ENCODE measurements at places on chromosomes 5 and 9. TPM values are rescaled to one million over a fixed set of nuclear protein-coding genes. Genes with fewer than 3 reads are reported as not detected.

PCBD2 gene
- 19.8 TPM for total RNA-seq

SPZ1 gene
- total RNA-seq: not detected

DNA sequence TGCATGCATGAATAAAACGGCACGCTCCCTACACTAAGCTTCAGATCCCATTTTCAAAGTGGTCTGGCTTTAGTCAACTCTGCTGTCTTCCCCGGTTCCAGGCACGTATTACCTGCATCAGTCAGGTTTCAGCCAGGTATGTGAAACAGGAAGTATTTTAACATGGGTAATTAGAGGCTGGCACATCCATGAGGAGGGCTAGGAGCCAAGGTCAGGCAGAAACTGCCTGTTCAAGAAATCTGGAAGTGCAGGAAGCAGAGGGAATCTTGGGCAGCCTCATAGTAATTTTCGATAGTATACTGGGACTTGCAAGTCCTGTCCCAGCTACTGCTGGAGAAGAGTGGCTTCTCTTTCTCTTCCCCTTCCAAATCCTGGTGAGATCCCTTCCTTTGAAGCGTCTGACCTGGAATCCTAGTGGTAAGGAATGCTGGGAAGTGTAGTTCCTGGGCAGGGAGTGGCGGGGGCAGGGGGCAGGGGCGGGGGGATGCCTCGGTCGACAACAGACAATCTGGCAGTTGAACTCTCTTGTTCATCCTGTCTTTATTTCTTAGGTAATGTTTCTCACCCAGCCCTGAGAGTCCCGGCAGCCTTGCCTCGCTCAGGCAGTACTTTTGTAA is 403.1 kb downstream of the TLE4 start:
- peak; percentile 20 for DNase-seq

DNA sequence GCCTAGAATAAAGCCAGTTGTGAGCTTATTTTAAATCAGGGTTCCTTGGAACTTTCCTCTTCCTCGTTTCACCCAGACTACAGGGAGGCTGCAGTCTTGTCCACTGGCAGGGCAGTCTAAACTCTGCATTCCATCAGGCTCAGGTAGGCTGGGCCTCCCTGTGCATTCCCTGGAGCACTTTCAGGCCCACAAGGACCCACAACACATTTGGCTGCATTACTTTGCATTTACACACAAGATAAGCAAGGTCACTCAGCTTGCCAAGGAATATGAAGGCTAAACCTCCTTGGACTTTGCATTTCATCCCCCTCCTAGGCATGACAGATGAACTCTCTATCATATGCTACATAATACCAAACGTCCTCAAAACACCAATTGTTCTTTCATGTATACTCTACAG is 104.2 kb downstream of the MARCHF3 start:
- no peak for DNase-seq

DNA sequence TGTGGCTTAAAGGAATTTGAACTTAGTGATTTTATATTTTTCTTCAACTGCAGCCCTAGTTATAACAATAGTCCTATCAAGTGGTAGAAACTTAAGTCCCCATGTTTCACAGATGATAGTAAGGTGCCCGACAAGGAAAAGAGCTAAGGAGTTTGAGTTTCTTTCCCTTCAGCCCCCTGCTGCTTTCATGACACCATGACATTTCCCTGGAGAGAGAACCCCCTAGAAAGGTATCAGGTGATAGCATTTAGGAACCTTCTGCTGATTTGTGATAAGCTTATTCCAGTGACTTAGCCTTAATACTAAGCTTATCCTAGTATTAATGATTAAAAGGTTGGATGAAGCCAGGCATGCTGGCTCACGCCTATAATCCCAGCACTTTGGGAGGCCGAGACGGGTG is 623.8 kb upstream of the TYRP1 start:
- no peak for DNase-seq

DNA sequence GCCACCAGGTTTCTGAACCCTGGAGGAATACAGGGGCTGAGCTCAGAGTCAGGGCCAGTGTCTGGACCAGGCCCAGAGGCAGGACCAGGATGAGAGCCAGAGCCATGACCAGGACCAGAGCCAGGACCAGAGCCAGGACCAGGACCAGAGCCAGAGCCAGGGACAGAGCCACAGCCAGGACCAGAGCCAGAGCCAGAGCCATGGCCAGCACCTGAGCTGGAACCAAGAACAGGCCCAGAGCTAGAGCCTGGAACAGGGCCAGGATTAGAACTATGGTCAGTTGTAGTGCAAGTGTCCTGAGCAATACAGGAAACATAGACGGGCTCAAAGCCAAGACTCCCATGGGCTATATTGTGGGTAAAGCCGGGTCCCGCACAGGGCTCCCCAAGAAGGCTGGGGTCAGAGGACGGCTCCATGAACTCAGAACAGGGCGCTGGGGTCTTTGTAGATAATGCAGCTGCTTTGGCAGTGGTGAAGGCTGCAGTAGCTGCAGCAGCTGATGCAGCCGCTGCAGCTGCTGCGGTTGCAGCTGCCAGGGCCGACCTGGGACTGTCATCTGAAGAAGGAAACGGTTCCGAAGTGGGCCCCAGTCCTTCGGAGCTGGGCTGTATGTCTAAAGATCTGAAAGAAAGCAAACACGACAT is 559 bp downstream of the SPAG8 start:
- no peak for DNase-seq

DNA sequence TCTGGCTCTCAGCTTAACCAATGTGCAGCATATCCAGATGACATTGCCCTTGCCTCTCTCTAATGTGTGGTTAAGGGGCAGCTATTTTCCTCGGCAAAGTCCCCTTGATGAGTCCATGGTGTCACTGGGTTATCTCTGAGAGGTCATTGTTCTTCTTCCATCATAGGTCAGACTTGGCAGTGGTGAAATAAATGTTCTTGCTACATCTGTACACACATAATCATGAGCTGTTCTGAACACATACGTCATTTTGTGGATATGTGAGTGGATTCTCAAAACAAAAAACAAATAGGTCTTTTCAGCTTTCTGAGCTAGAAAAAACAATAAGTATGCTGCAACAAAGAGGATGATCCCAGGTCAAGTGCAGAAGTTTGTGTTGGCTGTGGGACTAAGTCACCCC is 134.7 kb upstream of the PTPN3 start:
- DNase-seq: no peak

- DNase-seq: peak; percentile 88
Observed at GRCh38 chr5:149938791-149939358, 5.7 kb downstream of the PDE6A start.

GRCh38 chr5:127746756-127747155 is 43.6 kb downstream of the CCDC192 start:
- DNase-seq: no peak

DNA sequence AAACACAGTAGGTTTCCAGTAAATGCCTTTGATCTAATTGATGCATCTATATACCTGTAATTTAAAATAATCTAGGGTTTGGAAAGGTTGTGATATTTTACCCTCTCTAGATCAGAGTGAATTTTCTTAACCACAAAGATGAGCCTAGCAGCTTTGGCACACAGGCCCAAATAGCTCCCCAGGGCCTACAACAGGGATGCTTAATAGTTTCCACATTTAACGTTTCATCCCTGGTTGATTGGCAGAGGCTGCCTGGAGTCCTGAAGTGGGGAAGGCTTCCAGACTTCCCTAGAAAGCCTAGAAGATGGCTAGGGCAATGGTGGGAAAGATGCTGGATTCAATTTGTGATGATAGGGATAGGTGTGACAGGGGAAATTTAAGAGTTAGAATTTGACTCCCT is 206.6 kb downstream of the NSG2 start:
- DNase-seq: no peak

- peak; percentile 86 for DNase-seq
Observed at GRCh38 chr9:114397848-114398605, 10.2 kb upstream of the AKNA start.

- DNase-seq: no peak
Observed at GRCh38 chr9:34240006-34240405, 61.2 kb downstream of the UBAP1 start.

PKD2L2 gene
- total RNA-seq: not detected

- DNase-seq: no peak
Observed at GRCh38 chr5:28156981-28157380, 1118.6 kb upstream of the CDH9 start.

DNA sequence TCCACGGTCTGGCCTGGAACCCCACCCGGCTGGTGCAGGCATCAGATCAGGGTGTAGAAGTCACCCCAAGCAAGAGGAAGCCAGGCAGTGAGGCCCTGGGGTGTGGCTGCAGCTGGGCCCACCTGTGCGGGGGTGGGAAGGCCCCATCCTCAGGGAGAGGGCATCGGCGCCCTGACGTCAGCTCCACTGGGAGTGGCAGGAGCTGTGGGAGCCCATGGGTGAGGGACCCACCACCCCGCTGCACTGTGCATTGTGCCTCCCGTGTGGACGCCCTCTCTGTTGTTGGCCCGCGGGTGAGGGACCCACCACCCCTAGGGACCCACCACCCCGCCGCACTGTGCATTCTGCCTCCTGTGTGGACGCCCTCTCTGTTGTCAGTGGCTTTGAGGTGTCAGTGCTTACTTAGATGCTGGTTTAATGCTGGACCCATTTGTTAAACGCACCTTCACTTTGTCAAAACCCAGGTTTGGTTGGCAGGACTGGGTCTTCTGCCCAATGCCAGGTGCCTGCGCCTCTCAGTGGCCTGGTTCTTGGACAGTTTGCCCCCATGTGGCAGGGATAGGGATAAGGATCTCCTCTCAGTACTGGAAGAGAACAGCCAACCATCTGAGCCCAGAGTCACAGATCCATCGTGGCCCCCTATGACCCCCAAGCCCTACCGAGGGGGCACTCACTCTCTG is 6.9 kb upstream of the EXOC3 start:
- DNase-seq: peak; percentile 59

DAPK1 gene
- 56.2 TPM for total RNA-seq

GRCh38 chr5:109907189-109907588 is 217.5 kb downstream of the MAN2A1 start:
- DNase-seq: peak; percentile 20

- peak; percentile 83 for DNase-seq
Observed at GRCh38 chr5:173452119-173452905, 124.1 kb upstream of the STC2 start.

DMRT3 gene
- not detected for total RNA-seq

SH3RF2 gene
- 1.1 TPM for total RNA-seq

DNA sequence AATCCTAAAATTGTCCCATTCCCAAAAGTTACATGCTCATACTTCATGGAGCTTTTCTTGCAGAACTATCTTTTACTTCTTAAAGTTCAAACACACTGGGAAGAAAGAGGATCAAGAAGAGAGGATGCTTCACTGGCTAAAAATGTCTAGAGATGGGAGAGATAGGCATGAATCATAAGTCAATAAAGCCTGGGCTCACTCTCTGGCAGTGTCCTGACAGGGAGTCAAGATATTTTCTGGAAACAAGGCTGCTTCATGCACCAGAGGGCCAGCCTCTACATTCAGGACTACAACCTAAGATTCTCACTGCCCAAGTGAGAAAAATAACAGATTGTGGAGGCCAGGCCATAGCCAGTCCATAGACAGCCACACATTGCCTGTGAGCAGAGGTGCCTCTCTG is 1358.4 kb downstream of the EFNA5 start:
- DNase-seq: no peak

CTXN3 gene
- total RNA-seq: not detected

GRCh38 chr5:175813943-175814630 is 57.3 kb upstream of the CPLX2 start:
- DNase-seq: no peak

- peak; percentile 40 for DNase-seq
Observed at GRCh38 chr9:19551124-19551929, 142.5 kb downstream of the ACER2 start.

GRCh38 chr9:83986765-83987401 is 6.3 kb downstream of the RMI1 start:
- peak; percentile 36 for DNase-seq

DNA sequence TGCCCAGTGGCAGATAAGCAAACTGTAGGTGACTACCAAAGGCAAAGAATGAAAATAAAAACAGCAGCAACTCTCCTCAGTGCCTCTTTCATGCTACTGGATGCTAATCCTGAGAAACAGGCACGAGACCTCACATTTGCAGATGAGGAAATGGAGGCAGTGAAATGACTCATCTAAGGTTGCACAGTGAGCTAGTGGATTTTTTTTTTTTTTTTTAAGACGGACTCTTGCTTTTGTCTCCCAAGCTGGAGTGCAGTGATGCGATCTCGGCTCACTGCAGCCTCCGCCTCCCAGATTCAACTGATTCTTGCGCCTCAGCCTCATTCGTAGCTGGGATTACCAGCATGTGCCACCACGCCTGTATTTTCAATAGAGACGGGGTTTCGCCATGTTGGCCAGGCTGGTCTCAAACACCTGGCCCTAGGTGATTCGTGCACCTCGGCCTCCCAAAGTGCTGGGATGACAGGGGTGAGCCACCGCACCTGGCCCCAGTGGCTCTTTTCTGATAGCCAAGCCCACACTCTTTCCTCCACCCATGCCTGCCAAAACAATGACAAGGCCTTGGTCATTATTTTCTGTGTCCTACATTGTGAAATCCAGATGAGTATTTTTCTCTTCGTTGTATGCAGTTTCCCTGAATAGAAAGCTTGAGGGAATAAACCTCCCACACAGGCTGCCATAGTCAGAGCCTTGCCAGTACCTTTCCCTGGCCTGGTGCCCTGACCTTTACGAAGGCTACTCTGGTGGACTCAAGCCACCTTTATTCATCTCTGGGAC is 19.2 kb downstream of the DOCK2 start:
- DNase-seq: no peak

GRCh38 chr9:93045521-93045920 is 13.0 kb upstream of the SUSD3 start:
- DNase-seq: no peak

DNA sequence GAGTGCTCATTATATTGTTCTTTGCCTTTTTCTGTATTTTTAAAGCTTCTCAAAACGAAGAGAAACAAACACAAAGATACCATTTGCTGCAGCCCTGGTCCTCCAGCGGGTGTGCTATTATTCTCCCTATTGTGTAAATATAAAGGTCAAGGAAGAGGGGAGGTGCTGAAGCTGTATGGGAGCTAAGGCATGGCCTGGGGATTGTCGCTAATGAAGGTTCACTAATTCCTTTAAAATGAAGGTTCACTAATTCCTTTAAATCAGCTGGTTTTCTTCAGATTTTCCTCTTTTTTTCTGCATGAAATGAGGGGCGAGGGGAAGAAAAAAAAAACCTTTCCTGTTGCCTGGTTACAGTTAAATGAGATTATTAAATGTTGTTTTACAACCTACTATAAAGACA is 74.5 kb upstream of the MAP1B start:
- no peak for DNase-seq

- no peak for DNase-seq
Observed at GRCh38 chr9:134307674-134308638, 18.3 kb upstream of the RXRA start.

FBN2 gene
- total RNA-seq: 4.2 TPM

GRCh38 chr5:149302641-149303040 is 31.0 kb downstream of the AFAP1L1 start:
- DNase-seq: no peak
